ENCODE measurements at places on chromosomes 5 and 9.

DNA sequence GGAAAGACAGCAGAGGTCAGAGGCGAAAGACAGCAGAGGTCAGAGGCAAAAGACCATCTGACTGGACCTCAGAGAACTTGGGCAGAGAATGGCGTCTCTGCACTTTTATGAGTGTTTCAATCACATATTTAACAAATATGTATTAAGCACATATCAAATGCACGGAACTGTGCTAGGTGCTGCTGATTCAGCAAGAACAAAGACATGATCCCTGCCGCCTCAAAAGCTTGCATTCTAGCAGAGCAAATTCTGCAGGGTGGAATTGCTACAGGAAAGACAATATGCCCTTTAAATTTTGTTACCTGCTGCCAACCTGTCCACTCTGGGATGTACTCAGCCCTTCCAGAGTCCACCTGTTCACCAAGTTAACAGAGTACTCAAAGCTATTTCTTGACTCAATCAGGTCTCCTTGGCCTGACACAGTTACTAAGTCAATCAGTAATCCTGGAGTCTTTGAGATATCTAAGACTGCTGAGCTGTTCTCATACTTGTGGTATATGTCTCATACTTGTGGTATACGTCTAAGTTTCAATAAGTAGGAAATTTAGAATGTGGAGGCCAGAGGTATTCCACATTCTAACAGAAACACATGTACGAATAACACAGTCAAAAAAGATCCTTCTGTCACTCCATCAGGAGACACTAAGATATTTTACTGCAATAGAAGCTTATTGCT lies 131.8 kb downstream of the GNAQ start:
- DNase-seq: no peak

DNA sequence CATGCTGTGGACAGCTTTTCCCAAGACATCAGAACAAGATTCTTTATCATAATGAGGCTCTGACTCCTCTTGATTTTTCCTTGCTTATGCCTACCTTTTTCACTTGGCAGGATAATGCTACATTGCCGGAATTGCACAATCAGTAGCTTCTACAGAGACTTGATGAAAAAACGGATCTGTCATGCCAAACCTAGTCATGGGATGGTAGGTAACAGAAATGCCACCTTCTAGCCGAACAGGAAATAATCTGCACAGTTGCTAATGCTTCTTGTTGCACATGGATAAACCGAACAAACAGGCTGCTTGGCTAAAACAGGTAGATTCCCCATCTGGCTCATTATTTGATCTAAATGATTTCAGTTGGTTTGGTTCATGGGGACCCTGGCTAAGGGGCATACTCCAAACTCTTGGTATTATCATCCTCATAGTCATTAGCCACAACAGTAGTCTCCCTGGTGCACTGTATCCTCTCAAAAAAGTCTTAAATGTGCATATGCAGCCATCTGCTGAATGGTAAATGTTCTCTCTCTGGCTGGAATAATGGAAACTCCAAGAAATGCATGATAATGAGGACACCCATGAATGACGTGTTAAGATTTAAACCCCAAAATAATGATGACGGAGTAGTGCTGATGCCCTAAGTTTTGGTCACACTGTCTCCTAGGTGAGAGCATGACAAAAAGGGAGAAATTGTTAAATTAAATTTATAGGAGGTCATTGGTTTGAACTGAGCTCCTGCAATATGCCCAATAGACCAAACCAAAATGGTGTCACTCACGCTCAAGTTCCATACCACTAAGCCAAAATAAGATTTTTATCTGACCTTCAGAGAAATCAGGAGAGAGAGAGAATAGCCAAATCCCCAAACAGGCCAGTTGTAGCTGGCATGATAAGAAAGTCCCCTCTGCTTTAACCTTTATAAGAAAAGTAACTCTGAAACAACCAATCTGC lies 47.0 kb downstream of the RAPGEF1 start:
- no peak for DNase-seq

GRCh38 chr5:151384106-151384505 lies 36.7 kb upstream of the SLC36A2 start:
- no peak for DNase-seq

GRCh38 chr9:127262602-127263001 lies 2.0 kb upstream of the GARNL3 start:
- no peak for DNase-seq

GRCh38 chr9:91348191-91348807 lies 13.4 kb downstream of the AUH start:
- DNase-seq: no peak

DNA sequence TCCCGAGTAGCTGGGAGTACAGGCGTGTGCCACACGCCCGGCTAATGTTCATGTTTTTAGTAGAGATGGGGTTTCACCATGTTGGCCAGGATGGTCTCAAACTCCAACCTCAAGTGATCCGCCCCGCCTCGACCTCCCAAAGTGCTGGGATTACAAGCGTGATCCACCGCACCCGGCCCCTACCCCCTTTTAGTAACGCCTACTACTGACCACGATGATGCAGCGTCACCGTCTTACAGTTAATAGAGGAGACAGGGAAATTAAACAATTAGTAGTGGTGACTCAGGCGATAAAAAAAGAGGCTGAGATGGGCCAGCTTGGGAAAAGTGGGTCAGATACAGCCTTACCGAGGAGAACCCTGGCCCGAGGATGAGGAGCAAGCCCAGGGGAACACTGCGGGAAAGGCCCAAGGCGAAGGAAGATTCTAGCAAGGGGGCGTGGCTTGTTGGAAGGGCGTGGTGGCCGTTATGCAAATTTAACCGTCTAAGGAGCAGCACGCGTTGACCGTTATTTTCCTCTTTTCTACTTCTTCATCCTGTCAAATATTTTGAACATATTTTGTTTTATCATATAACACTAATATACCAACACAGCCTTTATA lies 1.6 kb upstream of the SETX start:
- no peak for DNase-seq

DNA sequence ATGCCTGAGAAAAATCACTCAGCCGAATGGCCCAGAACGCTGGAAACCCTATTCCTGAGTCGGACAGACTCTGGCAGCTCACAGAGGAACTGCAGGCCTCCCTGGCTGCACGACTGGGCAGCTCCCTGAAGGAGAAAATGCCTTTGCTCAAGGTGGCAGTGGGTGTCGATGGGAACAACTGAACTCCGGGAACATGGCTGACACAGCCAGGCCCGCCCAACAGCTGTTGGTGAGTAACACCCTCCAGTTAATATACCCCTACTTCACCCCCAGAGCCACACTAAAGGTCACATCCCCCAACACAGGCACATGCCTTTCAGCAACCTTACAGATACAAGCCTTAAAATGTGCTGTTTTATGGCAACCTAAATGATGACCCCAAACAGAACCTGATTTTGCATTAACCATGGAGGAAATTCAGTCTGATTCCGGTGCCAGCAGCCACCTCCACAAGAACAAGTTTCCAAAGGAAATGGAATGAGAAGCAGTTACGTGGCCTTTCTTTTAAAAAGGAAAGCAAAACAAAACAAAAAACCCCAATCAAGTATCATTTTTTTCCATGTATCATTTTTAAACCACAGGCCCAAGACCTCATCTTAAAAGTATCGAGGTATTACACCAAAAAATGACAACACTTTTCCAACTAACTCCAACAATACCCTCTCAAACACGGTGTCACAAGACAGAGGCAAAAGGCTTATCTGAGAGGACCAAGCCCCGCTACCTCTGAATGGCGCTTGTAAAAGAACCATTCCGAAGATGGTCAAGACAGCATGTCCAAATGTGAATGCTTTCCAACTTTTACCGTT lies 3.1 kb downstream of the KLF9 start:
- no peak for DNase-seq

GRCh38 chr9:126677188-126678084 lies 63.7 kb downstream of the LMX1B start:
- DNase-seq: no peak

DNA sequence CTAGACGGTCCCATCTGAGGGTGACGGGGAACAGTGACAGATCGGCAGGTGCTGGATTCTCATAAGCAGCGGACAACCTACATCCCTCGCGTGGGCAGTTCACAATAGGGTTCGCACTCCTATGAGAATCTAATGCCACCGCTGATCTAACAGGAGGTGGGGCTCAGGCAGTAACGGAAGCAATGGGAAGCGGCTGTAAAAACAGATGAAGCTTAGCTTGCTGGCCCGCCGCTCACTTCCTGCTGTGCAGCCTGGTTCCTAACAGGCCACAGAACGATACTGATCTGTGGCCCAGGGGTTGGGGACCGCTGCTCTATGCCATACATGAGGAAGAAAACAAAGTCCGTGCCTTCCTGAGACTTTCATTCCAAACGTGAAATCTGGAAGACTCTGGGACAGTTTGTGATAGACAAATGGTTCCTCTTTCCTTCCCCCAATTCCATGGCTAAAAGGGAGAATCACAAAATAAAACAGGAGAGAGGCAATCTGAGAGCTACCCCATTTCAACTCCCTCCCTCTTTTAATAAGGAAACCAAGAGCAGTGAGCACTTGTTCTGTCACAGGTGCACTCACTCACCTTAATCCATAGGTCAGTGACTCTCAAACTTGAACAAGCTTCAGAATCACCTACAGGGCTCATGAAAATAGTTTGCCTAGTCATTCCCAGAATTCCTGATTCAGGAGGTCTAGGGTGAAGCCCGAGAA lies 12.1 kb downstream of the PDCL start:
- DNase-seq: no peak

DNA sequence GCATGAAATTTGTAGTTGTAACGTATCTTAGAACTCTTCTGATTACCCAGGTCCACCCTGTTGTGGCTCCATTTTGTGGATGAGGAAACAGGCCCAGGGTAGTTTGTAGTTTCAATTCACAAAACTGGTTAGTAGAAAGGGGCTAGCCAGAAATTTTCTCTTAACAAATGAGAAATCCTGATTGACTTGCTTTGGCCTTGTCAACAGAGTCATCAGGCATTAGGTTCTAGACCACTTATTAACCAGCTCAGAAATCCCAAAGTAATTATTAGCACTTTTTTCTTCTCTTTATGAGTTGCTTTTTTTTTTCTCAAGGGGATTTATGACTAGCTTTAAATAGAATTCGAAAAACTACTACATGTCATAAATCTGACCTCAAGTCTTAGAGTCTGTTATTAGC lies 160.2 kb downstream of the SH3GL2 start:
- no peak for DNase-seq

DNA sequence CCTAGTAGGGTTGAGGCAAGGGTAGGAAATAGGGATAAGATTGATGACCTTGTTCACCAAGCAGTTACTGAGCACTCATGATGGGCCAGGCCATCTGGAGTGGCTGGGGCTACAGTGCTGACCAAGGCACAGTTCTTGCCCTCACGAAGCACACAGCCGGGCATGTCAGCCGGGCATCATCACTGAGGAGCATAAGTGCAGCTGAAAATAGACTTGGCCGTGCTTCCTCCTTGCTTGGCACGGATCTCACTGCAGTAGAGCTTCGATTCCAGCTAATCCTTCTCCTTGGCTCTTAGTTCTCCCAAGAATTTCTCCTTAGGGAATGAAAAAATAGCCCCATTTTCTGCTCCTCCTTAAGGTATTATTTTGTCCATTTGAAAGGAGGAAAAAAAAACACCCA lies 116.6 kb downstream of the NMUR2 start:
- DNase-seq: no peak

GRCh38 chr9:101398068-101398929 lies at the start of the genes MRPL50 and ZNF189:
Gene MRPL50, minus strand, starts transcription at chr9:101398618. Its CDS starts 26 bp downstream, at chr9:101398592.
Gene ZNF189, plus strand, starts transcription at chr9:101398851. Its CDS starts 306 bp downstream, at chr9:101399157.
- DNase-seq: peak; percentile 84

DNA sequence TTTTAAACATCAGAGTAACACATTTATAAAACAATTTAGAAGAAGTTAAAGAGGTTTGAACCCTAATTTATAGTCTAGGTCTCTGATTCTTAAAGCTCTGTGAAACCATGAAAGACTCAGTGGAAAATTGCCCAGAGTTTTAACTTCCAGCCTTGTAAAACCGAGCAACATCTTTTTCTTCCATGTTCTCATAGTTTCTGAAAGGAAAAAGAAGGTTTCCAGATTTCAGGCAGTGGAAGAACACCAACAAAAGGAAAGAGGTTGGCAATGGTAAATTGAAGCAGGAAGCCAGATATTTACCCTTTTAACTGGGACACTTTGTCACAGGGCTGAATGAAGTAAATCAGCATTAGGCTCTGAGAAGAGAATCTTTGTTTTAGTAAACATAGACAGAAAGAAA lies 1999.3 kb downstream of the MAT2B start:
- no peak for DNase-seq

DNA sequence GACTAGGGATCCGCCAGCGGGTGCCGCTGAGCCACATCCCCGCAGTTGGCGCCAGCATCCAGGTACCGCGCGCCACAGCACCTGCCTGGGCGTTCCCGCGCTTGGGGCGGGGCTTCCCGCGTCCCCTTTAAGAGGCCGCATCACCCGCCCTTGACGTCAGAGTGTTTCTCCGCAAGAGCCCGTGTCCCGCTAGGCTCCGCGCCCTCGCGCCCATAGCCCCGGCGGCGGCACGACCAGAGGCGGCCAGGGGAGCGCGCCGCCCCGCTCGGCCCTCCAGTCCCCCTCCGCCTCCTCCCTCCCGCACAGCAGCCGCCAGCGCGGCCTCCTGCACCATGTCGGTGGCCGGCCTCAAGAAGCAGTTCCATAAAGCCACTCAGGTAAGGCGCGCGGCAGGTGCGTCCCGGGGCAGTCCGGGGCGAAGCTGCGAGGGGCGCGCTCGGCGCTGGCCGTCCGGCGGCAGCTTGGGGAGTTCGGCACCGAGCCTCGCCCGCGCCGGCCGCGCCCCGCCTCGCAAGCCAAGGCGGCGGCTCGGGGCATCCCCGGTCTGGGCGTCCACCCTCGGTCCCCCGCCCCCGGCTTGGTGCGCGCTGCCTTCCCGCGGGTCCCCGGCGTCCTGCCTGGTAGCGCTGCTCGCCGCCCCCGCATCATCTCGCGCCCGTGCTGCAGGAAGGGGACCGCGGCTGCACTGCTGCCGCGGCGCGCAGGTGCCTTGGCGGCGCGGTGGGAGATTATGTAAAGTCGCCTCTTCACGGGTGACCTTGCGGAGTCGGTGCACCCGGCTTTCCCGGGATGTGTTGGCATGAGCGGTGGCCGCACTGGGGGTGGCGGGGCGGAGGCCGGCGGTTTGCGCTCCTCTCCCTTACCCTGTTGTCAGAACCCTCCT lies at the start of gene SH3GL2:
Gene SH3GL2 (plus strand): TSS at position 156 of the 883 bp plus-strand sequence.
- DNase-seq: no peak

DNA sequence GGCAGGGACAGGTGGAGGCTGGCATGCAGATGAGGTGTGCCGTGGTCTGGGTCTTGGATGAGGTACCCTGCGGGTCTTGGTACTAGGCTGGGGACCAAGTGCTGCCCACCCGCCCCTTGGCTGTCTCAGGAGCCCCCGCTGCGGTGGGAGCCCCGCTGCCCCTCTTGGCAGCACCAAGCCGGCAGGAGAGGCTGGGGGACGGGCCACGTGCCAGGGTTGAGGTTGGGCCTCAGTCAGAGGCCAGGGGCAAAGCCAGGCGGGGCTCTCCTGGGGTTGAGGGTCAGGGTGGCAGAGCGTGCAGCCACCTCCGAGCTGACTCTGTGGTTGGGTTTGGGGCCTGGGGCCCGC lies 2.0 kb downstream of the CARD9 start:
- no peak for DNase-seq

DNA sequence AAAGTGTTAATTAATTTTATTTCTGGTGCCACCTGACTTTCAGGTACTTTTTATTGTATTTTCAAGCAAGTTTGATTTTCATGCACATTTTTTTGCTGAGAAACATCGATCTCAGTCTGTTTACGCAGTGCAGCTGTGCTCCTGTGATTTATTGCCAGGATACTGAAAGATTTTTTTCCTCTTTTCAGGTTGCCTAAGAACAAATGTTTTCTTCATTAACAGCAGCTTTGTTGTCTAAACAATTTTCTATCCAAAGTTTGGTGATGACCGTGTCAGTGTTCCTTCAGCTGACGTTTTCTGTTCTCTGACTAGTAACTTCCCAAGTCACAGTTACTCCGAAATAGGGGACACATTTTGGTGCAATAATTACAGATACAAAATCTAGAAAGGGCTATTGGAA lies 78.1 kb downstream of the VCAN start:
- no peak for DNase-seq

All from GM18507 (cell line).